ENCODE measurements at places on chromosomes 7 and 10. TPM values are rescaled to one million over a fixed set of nuclear protein-coding genes. Genes with fewer than 3 reads are reported as not detected.
A peak's percentile ranks its signal among the peaks of the same experiment; 100 is the strongest.

Gene MACROH2A2
- total RNA-seq, result 13.1 TPM

Gene EDRF1
- 57.3 TPM for total RNA-seq

Gene GCK
- total RNA-seq, result 0.29 TPM

DNA sequence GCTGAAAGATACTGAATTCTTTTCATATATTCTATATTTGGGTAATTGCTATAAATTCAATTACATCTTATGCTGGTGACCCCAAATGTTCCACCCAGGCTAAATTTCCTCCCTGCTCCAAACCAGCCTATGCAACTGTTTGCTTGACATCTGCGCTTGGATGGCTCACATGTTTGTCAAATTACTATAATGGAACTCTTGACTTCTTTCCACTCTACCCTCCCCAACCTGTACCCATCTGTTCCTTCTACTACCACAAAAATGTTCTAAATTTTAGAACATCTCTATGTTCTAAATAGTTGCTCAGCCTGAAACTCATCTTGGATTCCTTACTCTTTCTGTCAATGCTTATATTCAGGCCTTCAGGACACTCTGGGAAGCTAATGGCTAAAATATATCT lies 249.9 kb upstream of the SMIM30 start:
- no peak overlapping the region for H3K27ac ChIP-seq
- no peaks in the 10 kb centered on the region for H3K4me1 ChIP-seq
- H3K36me3 ChIP-seq, result no peaks in the 10 kb centered on the region
- no peak for DNase-seq
- no peaks in the 10 kb centered on the region for H3K27me3 ChIP-seq

GRCh38 chr10:44961931-44962750 lies 2.5 kb downstream of the RASSF4 start:
- no peak overlapping the region for H3K27ac ChIP-seq
- H3K36me3 ChIP-seq, result no peaks in the 10 kb centered on the region
- H3K4me1 ChIP-seq, result peaks cover 8% of the 10 kb centered on the region
- DNase-seq, result no peak
- H3K27me3 ChIP-seq, result no peaks in the 10 kb centered on the region
- no peak overlapping the region for H3K4me3 ChIP-seq

DNA sequence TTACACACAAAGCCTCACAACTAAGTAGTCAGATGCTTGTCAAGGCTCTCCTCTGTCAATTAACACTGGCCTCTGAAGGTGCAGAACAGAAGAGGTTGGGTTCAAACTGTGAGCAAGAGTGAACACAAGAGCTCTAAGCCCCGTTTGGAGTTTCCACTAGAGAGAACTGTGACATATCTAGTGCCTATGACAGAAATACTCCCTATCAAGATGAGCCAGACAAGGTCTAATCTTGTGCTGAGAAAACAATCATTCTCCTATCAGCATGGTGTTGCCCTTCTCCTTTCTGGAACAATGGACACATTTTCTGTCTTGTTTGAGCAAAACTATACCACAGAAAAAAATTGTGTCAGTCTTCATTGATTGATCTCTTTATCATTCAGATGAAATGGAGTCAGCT lies 62.4 kb upstream of the CCDC71L start:
- no peaks in the 10 kb centered on the region for H3K36me3 ChIP-seq
- DNase-seq, result no peak
- H3K4me3 ChIP-seq, result no peak overlapping the region
- no peak overlapping the region for H3K27ac ChIP-seq
- no peaks in the 10 kb centered on the region for H3K27me3 ChIP-seq

- H3K4me3 ChIP-seq, result no peak overlapping the region
- H3K4me1 ChIP-seq, result no peaks in the 10 kb centered on the region
- H3K27ac ChIP-seq, result no peak overlapping the region
- no peaks in the 10 kb centered on the region for H3K36me3 ChIP-seq
Observed at GRCh38 chr10:20958225-20958624, 61.1 kb upstream of the NEBL start.

GRCh38 chr10:61891906-61892585 lies 9.5 kb upstream of the ARID5B start:
- H3K36me3 ChIP-seq, result no peaks in the 10 kb centered on the region
- H3K4me1 ChIP-seq, result no peaks in the 10 kb centered on the region
- no peak for DNase-seq
- H3K4me3 ChIP-seq, result no peak overlapping the region

DNA sequence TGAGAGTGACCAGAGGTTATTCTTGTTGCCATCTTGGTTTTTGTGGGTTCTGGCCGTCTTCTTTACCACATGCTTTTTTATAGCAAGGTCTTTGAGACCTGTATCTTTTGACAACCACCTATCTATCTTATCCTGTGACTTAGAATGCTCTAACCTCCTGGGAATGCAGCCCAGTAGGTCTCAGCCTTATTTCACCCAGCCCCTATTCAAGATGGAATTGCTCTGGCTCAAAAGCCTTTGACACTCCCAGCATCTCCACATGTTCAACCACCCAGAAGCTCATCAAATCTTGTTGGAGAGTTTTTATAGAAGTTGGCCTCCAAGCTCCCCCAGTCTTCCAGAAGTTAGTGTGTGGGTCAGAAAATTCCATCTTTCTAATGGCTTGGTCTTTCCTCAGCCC lies 464.3 kb upstream of the NRP1 start:
- H3K36me3 ChIP-seq, result no peaks in the 10 kb centered on the region
- H3K27ac ChIP-seq, result no peak overlapping the region
- no peak overlapping the region for H3K4me3 ChIP-seq
- no peak for DNase-seq

DNA sequence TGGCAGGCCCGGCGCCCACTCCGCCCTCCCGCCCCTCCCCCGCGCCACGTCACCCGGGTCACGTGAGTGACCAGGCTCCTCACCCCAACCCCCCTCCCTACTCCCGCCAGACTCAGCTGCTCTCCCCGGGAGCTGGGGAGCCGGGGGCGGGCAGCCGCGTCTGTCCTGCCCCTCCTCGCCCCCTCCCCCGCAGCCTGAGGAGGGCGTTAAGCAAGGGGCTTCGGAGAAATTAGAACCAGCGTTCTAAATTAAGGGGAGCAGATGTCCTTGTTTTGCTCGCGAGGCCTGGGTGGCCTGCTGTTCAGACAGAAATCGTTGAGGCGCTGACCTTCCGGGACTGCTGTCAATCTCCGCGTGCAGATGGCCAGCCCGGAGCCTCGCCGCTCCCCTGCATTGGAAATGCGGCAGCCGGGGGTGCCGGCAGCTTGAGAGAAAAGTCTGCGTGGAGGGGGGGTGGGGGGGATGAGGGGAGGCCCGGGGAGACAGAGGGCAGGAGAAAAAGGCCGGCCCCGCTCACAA lies 102.2 kb upstream of the ZNF438 start:
- no peaks in the 10 kb centered on the region for H3K27me3 ChIP-seq
- H3K4me1 ChIP-seq, result peaks cover 8% of the 10 kb centered on the region
- peak overlapping the region; percentile 93 for H3K27ac ChIP-seq

- no peaks in the 10 kb centered on the region for H3K4me1 ChIP-seq
- H3K4me3 ChIP-seq, result no peak overlapping the region
- no peak for DNase-seq
- no peaks in the 10 kb centered on the region for H3K27me3 ChIP-seq
- H3K27ac ChIP-seq, result no peak overlapping the region
- no peaks in the 10 kb centered on the region for H3K36me3 ChIP-seq
Observed at GRCh38 chr10:13382703-13383398, 34.8 kb upstream of the SEPHS1 start.

- H3K27me3 ChIP-seq, result no peaks in the 10 kb centered on the region
- no peak overlapping the region for H3K4me3 ChIP-seq
- no peaks in the 10 kb centered on the region for H3K36me3 ChIP-seq
- H3K4me1 ChIP-seq, result no peaks in the 10 kb centered on the region
- no peak for DNase-seq
Observed at GRCh38 chr7:12222889-12223579, 11.9 kb downstream of the TMEM106B start.

DNA sequence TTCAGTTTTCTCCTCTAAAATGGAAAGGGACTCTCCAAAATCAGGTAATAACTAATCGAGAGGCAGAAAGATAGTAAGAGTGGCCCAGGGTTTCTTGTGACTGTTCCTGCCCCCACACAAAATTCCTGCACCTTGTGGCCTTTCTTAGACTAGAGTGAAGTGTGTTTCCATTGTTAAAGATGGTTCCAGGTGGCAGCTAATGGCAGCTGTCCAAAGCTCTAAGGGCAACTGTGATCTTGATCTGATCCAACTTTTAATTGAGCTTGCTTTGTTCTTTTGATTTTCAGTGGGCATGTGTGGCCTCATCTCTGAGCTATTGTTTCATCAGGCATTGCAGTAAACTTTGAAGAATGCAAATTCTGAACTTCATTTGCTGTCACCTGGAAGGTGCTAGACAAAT lies 19.4 kb downstream of the ACSL5 start:
- no peaks in the 10 kb centered on the region for H3K27me3 ChIP-seq
- DNase-seq, result no peak
- no peak overlapping the region for H3K4me3 ChIP-seq

- peaks cover 16% of the 10 kb centered on the region for H3K4me1 ChIP-seq
- DNase-seq, result no peak
- no peaks in the 10 kb centered on the region for H3K27me3 ChIP-seq
- H3K4me3 ChIP-seq, result no peak overlapping the region
Observed at GRCh38 chr7:731440-732085, 4.5 kb upstream of the PRKAR1B start.

- H3K4me1 ChIP-seq, result no peaks in the 10 kb centered on the region
- no peak overlapping the region for H3K27ac ChIP-seq
Observed at GRCh38 chr10:58201704-58202103, 66.0 kb downstream of the IPMK start.

DNA sequence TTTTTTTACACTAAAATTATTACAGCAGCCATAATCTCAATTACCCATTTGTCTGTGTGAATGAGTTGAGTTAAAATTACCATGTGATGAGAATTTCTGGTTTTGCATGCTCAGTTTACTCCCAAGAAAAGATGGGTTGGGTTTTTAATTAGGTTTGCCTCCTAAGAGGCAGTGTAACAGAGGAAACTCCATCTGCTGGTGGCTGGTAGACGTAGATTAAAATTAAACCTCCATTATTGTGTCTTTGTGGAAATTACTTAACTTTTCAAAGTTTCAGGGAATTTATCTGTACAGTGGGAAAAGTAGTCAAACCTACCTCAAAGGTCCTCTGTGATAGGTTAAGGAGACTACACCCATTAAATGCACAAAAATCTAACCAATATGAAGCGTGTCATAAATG lies 954.2 kb downstream of the PCDH15 start:
- H3K27me3 ChIP-seq, result no peaks in the 10 kb centered on the region
- H3K4me3 ChIP-seq, result no peak overlapping the region
- no peaks in the 10 kb centered on the region for H3K4me1 ChIP-seq

DNA sequence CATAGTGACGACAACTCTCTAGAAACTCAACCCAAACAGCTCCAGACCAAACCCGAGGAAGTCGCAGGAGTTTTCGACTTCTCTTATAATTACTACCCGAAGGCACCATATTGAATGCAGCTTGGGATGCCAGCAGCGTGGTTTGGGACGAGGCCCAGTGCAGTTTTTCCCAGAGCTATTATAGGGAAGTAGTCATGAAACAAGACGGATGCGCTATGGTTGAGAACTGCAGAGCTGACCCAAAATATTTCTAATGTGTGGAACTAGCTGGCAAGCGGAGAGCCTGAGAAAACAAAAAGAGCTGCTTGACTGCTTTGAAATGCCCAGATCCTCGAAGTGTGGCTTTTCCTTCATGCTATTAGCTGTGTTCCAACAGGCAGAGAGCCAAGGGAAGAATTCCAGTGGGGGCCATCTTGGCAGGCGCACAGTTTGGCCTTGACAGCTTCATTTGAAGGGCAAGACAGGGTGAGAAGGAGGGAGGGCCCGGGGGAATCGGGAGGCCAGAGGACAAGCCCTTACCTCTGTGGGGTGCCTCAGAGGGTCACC lies 122.7 kb downstream of the CUL2 start:
- no peaks in the 10 kb centered on the region for H3K36me3 ChIP-seq
- no peaks in the 10 kb centered on the region for H3K4me1 ChIP-seq
- H3K27me3 ChIP-seq, result no peaks in the 10 kb centered on the region
- H3K4me3 ChIP-seq, result no peak overlapping the region

DNA sequence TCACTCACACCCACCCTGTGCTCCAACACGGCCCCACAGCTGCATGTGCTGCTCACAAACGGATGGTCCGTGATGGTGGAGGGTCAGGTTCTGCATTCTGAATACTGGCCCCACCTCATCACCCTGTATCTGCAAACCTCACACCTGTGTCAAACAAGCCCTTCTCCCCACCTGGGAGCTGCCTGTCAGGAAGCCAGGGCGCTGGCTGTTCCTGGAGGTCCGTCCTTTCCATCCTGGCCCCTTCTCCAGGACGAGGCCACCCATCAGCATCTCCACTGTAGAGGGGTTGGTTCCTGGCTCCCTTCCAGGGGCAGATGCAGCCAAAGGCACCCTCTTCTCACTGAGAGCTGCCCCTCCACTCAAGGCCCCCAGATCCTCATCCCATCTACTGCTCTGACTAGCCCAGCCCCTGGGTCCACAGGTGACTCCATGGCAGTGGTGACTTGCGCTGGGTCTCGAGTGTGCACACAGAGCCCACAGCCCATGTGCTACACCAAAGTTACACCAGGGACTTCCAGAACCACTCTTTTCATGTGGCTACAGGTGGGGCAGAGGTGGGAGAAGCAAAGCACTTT lies 229.4 kb downstream of the TNS3 start:
- H3K27me3 ChIP-seq, result no peaks in the 10 kb centered on the region
- no peak for DNase-seq
- H3K27ac ChIP-seq, result no peak overlapping the region
- no peaks in the 10 kb centered on the region for H3K36me3 ChIP-seq
- H3K4me1 ChIP-seq, result no peaks in the 10 kb centered on the region

DNA sequence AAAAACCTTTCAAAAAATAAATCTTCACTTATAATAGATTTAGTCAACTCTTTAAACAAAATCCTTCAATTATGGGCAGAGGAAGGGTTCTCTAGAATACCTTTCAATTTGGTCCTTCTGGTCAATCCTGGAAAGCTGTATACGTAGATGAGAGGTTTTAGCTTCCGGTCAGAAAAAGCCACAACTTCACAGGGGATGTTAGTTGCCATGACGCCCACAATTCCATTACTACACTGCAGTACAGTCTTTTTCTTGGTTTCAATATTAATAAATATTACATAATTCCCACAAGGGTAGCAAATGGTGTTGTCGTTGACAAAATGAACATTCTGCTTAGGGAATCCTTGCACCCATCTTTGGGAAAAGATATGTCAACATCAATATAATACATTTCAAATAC lies 1.7 kb downstream of the CFAP43 start:
- DNase-seq, result no peak
- no peaks in the 10 kb centered on the region for H3K27me3 ChIP-seq
- H3K27ac ChIP-seq, result no peak overlapping the region
- H3K4me1 ChIP-seq, result no peaks in the 10 kb centered on the region
- H3K36me3 ChIP-seq, result no peaks in the 10 kb centered on the region

GRCh38 chr10:24750695-24751094 lies 27.0 kb upstream of the ARHGAP21 start:
- H3K36me3 ChIP-seq, result no peaks in the 10 kb centered on the region
- H3K4me1 ChIP-seq, result no peaks in the 10 kb centered on the region
- H3K4me3 ChIP-seq, result no peak overlapping the region
- DNase-seq, result no peak
- H3K27me3 ChIP-seq, result no peaks in the 10 kb centered on the region

DNA sequence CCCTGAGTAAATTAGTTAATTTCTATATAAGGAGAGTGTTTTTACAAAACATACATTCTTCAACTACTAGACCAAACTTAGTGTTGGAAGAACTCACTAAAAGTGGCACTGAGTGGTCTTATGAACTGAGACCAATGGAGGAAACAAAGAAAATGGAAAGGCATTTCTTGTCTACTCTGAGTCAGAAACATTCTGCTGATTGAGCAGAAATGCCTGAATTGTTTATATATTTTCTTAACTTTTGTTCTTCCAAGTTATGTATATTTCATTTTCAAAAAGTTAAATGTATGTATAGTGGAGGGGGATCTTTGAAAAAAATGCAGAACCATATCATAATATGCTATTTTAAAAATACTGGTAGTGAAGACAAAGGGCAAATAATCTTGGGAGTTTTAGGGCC lies 320.7 kb downstream of the HGF start:
- no peaks in the 10 kb centered on the region for H3K4me1 ChIP-seq
- no peaks in the 10 kb centered on the region for H3K27me3 ChIP-seq
- no peak overlapping the region for H3K27ac ChIP-seq
- no peaks in the 10 kb centered on the region for H3K36me3 ChIP-seq

Data from uterus (tissue), 4 donors.